Naive thymus-derived CD8-positive, alpha-beta T cell (primary cell): ENCODE measurements at places on chromosomes 12 and 14.

- DNase-seq = peak; percentile 28
Measured at GRCh38 chr14:89641495-89642175, 224.6 kb upstream of the FOXN3 start.

DNA sequence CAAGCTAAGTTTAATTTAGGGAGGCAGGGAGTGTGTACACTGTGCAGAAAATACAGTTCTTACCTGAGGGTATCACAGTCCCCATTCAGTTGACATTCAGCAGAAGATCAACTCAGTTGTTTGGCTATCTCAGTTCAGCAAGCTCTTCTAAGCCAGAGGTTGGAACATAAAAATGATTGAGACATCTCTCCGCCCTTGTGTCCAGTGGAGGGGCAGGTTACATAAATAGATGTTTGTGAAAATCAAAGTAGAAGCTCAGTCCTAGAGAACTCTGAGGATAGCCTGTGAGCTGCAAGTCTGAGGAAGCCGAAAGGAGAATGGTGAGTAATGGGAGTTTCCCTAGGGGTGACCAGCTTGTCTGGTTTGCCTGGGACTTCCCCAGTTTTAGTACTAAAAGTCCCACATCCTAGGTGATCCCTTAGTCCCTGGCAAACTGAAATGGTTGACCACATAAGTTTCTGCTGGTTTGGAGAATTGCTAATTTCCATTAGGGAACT is 251.4 kb upstream of the ATP2B1 start:
- DNase-seq = no peak

DNA sequence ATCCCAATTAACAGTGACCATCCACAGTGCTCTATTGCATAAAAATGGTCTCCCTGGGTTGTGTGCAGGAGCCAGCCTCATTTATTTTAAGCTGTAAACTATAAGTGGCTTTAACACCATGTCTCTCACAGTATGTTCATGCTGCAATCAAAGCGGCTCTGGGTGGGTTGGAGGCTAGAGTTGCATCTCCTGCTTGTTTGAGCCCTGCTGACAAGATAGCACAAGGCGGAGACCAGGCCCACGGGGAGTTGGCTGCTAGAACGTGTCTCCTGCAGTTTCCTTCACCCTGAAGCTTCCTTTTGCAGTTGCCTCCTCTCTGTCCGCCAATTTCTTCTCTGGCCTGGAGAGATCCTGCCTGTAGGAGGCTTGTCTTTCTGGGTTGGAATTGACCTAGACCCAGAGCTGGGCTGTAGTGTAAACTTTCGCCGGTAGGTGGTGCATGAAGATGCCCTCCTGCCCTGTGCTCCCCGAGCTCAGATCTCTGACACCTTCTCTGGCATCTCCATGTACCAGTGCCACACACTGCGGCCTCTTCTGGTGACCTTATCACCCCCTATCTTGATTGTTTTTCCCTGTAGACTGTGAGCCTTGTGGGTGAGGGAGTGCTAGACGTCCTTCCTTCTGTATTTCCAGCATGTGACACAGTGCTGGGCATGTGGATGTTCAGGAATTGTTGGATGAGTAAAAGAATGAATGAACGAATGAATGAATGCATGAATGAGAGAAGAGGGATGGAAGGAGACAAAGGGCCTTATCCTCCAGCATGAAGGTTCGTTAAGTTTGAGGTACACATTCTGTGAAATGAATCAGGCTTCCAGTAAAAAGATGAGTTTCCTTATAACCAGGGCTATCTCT is 10.4 kb downstream of the OTUB2 start:
- peak; percentile 72 for DNase-seq

DNA sequence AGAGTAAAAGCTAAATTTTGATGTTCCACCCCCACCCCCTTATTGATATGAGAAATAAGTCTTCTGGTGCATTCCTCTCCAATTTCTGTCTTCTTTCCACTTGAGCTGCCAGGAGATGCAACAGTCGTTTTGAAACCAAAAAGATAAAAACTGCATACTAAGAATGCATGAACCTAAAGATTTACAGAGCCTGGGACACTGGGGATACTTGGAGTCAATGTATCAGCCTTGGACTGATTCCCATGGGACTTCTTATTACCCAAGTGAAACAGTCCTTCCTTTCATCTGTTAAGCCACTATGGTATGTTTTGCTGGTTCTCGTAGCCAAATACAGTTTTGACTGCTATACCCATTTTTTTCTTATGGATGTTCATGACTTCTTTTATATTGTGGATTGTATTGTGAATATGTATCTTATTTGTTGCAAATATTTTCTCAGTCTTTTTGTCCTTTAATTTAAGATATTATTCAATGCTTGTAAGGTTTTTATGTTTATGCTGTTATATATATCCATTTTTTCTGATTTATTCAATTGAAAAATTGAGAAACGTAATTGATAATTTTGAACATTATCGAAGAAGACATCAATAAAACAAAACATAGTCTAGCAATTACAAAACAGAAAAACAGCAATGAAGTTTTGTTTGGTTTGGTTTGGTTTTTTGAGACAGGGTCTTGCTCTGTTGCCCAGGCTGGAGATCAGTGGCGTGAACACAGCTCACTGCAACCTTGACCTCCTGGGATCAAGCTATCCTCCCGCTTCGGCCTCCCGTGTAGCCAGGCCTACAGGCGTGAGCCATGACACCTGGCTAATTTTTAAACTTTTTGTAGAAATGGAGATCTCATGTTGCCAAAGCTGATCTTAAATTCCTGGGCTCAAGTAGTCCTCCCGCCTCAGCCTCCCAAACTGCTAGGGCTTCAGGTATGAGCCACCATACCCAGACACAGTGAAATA is 85.4 kb upstream of the ETV6 start:
- DNase-seq = no peak

DNA sequence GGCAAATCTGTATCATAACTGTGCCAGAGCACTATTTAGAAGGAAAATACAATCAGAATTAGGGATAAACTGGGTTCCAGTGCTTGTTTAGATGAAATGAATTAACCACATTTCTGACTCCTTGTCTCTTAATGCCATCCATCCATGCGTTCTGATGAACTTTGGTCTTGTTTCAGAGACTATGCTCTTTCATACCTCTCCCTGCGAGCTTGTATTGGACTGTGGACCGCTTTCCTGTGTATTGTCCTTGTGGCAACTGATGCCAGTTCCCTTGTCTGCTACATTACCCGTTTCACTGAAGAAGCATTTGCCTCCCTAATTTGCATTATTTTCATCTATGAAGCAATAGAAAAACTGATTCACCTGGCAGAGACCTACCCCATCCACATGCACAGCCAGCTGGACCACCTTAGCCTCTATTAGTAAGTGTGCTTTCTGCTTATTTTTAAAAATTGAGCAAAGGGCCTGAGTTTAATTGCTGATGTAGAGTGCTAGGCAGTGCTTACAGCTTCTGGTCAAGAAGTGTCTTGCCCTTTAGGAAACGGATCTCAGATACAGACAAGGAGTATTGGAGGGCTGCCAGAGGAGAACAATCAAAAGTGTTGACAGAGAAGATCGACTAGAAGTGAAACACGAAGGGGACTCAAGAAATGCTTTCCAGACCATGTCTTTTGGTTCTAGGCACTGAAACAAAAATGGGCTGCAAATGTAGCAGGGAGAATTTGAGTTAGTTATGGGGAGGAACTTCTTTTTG is 46.7 kb downstream of the SLC4A8 start:
- DNase-seq = no peak

- DNase-seq = no peak
Measured at GRCh38 chr14:85607651-85608081, 77.7 kb downstream of the FLRT2 start.

GRCh38 chr12:80377140-80377794 is 66.8 kb upstream of the PTPRQ start:
- DNase-seq = no peak

- DNase-seq = no peak
Measured at GRCh38 chr14:86193756-86194155, 663.8 kb downstream of the FLRT2 start.

GRCh38 chr14:53064475-53064874 is 88.6 kb downstream of the DDHD1 start:
- no peak for DNase-seq

DNA sequence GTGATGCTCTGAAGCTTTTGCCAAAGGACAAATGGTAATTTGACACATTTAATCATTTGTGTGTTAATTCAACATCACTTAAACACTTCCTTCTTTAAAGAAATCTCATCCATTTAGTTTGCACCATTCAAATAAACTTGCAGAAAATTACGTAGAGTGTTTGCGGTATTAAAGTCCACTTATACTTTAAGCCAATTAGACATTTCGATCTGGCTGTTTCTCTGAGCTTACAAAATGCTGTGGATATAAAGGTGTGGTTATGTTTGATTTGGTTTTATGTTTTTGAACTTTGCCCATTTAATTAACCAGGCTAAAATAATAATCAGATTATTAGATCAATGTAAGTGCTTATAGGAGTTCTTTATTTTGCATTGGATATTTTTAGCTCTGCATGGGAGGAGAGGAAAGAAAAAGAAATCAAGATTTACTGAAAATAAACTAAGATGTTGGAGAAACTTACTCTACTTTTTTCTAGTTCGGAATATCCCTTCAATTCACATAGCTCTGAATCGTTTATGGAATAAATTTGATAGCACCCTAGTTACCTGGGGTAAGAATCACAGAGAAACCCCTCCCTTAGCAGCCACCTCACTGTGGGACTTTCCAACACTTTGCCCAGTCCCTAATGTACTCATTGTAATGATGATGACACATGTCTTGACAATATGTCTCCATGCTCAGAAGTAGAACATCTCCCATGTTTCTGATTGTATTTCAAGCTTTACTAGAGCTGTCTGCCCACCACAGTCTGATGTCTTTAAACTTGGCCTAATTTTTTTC is 268.0 kb downstream of the BTG1 start:
- DNase-seq = peak; percentile 63
